ENCODE measurements at places on chromosomes 6 and 20.

DNA sequence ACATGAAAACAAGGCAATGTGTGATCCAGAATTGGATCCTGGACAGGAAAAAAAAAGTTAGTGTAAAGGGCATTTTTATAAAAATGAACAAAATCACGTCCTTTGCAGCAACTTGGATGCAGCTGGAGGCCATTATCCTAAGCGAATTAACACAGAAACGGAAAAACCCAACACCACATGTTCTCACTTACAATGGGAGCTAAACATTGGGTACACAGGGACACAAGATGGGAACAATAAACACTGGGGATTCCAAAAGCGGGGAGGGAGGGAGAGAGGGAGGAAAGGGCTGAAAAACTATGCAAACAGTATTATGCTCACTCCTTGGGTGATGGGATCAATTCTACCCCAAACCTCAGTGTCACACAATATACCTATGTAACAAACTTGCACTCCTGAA lies 91.4 kb upstream of the BTBD3 start:
- no peak for DNase-seq

DNA sequence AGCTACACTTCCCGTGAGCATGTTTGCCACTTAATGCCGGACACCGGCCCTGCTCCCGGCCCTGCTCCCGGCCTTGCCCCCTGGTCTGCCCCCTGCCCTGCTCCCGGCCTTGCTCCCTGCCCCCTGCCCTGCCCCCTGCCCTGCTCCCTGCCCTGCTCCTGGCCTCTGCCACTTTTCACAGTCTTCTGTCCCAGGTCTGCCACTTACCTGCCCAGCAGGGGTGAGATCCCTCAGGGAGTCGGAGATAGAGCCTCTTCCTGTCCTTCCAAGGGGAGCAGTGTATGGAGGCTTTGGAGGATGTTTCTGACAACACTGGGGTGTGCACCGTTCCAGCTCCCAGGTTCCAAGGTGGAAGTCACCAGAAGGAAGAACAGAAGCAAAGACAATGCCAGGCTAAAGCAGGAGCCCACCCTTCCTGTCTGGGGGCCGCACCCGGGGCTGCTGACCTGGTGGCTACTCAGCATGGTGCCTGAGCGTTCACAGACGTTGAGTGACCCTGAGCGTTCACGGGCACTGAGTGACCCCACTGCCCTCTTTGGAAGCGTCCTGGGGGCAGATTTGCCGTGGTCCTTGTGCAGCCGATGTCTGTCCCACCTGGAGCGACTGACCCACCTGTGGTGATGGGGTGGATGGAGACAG lies 199.8 kb downstream of the DLL1 start:
- DNase-seq = no peak

- DNase-seq = no peak
Observed at GRCh38 chr6:124901084-124901483, 61.2 kb upstream of the RNF217 start.

DNA sequence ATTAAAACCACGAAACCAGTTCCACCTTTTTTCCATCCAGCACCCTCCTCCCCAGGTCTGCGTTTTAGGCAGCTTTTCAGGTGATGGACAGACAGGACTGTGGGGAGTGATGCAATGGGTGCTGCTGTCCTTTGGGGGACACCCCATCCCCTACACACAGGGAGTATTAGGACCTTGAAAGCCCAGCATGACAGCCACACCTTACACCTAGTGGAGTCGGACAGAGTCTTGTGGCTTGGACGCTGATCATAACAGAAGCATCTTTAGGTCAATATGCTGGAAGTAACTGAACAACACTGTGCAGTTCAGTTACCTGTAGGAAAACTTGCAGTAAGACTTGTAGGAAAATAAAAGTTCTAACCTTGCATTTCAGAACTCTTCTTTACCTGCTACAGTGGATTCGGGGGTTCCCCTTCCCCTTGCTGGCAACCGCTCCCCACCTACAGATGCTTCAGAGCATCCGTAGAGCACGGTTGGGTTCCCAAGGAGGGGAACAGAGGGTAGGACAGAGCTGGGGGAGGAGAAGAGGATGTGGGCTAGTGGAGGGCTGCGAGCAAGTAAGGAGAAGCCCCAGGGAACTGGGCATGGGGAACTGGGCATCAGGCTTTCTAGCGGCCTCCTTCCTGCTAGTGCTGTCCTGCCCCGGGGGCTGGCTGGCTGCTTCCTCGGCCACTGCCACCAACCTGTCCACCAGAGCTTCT lies 31.7 kb downstream of the PLEKHG1 start:
- DNase-seq = no peak

GRCh38 chr20:35263532-35264341 lies 14.2 kb downstream of the MMP24OS start:
- DNase-seq = no peak

DNA sequence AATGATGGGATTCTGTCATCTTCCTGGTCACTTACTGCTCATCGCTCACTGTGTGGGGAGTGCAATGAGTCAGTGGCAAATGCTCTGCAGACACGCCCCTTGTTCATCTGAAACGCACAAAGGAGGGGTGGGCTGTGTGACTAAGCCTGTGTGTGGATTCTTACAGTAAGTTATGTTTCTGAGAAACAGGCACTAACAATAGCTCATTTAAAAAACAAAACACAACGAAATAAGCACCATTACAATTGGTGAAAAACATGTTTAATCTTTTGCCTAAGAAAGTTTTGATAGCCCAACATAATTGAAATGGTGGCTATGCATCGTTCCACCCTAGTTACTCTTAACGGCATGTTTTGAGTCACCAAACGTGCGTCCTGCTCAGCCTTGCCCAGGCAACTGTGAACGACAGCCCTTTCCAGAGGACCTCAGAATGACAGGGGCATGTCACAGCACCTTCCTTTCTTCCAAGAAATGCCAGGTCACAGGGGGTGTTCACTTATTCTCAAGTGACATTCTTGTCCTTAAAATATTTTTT lies 118.4 kb upstream of the SGK1 start:
- DNase-seq = peak; percentile 92

GRCh38 chr20:32906871-32907495 lies 48.3 kb downstream of the EFCAB8 start:
- DNase-seq = no peak

DNA sequence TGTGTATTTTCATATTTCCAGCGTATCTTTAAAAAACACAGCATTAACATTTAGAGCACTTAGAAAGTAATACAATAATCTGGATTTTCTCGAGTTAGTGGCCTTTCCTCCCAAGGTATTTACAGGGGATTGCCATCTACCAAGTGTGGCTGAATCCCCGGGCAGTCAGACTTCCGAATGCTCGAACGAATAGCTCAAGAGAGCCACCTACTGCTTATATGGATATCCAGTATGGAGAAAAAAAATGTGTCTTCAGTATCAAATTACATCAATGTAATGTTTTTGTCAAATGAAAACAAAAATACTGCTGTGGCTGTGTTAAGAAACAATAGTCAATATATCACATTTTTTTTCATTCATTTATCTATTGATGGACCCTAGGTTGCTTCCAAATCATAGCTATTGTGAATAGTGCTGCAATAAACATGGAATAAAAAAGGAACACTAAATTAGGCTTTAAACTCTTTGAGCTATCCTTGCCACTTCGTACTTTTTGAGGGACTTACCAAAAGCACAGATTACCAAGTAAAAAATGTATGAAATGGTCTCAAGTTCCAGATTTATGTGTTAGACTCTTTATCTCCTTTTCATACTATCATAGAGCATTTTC lies 654.5 kb upstream of the PTCHD4 start:
- DNase-seq = peak; percentile 17

- no peak for DNase-seq
Observed at GRCh38 chr20:46331611-46332361, 23.5 kb upstream of the CDH22 start.

DNA sequence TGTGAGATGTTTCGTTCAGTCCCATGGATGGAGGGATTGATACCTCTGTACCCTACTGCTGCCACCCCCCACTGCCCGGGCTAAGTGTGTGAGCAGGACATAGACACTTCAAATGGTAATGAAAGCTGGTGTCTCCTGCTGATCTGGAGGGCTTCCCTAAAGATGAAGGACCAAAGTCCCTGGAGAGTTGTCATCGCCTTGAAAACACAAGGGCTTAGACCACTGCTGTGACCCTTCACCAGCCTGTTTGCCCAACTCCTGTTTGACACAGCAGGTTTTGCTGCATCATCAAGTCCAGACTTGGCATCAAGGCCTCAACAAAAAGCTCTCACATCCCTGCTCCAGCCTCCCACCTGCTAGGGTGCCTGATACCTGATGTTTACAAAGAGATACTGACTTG lies 57.9 kb upstream of the FAM8A1 start:
- DNase-seq = no peak

GRCh38 chr6:112176175-112176574 lies 78.2 kb downstream of the LAMA4 start:
- DNase-seq = no peak

DNA sequence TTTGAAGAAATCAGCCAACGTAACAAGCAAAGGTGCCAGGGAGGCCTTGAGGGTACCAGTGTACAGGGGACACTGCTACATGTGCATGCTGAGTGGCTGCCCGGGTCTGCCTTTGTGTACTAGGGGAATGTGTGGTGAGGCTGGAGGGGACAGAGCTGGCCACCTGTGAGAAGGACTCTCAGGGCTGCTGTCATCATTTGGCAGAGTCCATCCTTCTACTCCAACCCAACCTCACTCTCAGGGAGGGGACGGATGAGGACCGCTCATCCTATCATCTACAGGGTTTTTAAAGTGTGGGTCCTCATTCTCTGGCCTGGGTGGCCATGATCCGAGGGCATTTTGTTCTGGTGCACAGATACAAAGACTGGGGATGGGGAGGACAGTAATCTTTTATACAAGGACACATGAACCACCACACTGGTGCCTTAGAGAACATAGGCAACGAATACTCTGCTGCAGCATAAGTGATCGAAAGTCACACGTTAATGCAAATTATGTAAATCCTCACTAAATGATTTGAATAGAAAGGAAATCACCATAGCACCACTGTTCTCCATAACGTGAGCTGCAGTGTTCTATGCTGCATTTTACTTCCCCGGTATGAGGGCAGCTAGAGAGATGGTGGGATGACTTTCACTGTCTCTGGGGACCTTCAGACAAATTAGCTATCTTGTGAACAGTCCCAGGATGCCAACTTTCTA lies 181.4 kb downstream of the GMPR start:
- no peak for DNase-seq

DNA sequence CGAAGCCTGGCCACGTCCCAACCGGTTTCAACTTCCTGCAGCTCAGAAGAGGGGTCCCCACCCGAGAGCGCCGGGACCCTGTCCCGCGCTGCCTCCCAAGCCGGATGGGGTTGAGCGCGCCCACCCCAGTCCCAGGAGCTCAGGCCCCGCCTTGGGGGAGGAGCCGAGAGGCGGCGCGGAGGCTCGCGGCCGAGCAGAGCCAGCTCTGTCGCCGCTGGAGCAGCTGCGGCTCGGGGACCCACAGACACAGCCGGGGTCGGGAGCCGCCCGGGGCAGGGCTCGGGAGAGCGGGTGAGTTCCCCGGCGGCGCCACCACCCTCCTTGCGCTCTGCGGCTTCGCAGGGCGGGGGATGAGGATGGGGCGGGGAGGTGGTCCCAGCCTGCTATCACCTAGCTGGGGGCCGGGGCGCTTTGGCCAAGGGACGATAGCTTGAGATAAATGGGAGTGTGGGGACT lies at the start of gene PPP1R16B:
PPP1R16B (plus strand) TSS at position 196 of the 456 bp plus-strand sequence. CDS start 30,229 bp downstream, outside the sequence.
- peak; percentile 72 for DNase-seq

- DNase-seq = no peak
Observed at GRCh38 chr6:99933129-99933528, 60.9 kb downstream of the MCHR2 start.

GRCh38 chr6:159446340-159446739 lies 246.7 kb downstream of the SOD2 start:
- no peak for DNase-seq

- DNase-seq = no peak
Observed at GRCh38 chr6:55011034-55011433, 163.3 kb upstream of the HCRTR2 start.

GRCh38 chr6:52065621-52066020 lies 21.8 kb downstream of the PKHD1 start:
- DNase-seq = no peak

- no peak for DNase-seq
Observed at GRCh38 chr6:87224971-87225370, 69.6 kb downstream of the ZNF292 start.

DNA sequence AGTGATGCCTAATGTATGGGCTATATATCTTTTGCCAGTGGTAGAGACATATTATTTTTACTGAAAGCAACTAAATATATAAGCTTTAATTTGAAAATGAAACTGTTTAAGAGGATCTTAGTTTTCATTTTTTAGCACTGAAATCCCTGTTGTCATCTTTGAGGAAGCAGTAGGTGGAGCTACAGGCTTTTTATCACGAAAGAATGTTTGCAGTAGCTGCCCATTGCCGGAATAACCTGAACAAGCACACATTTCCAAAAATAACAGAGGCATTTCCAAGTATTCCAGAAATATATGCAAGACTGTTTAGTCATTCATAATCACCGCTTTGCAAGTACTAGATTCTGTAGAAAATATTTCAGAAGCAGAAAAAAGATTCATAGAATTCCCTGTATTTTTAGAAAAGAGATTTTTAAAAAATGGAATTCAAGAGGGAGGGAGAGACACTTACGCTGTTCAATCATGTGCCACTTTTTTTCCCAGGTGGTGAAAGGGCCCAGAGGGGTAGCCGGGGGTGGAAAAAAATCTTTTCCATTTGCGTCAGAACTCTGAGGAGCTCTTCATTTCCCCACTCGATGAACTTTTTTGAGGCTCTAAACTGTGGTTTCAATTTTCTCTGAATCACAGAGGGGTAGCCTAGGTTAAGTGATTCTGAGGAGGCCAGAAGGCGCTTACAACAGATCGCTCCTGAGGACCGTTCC lies 142.5 kb upstream of the FERMT1 start:
- DNase-seq = no peak

- no peak for DNase-seq
Observed at GRCh38 chr6:119043783-119044182, 34.7 kb downstream of the FAM184A start.

DNA sequence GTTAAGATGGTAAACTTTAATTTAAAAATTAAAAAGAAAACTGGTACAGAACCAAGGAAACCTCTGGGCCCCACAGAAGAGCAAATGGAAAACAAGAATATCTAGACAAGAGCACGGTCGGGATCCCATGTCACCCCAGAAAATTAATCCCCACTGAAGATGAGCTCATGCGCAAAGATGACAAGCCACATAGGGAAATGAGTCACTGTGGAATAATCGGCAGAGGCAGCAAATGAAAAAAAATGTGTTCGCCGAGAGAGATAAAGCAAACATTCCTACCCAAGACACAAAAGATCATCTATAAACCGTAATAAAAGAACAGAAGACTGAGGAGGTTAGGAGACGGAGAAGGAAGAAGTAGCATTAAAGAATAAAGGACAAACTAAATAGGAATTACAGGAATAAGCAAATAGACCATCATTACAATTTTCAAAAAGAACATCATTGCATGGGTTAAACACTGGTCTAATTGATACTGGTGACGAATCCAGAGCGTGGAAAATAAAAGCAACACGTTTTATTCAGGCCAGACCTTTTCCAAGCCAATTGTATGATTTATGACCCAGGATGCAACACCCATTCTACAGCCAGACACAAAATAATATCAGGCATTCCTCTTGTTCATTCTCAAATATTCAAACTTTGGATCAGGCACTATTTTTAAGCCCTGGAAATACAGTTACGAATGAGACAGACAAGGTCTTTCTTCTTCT lies 138.0 kb upstream of the ARID1B start:
- no peak for DNase-seq
